Ureter (tissue), 1 donor: ENCODE measurements at places on chromosomes 5 and 9. TPM values are rescaled to one million over a fixed set of nuclear protein-coding genes. Genes with fewer than 3 reads are reported as not detected.

PDLIM7 gene
- total RNA-seq, result 218 TPM

PTGDS gene
- 111 TPM for total RNA-seq

DBH gene
- not detected for total RNA-seq

GBGT1 gene
- 17.2 TPM for total RNA-seq

AQP7 gene
- total RNA-seq, result 8.3 TPM

TLR4 gene
- 23.5 TPM for total RNA-seq

TEX10 gene
- 17.8 TPM for total RNA-seq

GRCh38 chr5:143141652-143142051 is 261.8 kb downstream of the NR3C1 start:
- DNase-seq, result no peak

DNA sequence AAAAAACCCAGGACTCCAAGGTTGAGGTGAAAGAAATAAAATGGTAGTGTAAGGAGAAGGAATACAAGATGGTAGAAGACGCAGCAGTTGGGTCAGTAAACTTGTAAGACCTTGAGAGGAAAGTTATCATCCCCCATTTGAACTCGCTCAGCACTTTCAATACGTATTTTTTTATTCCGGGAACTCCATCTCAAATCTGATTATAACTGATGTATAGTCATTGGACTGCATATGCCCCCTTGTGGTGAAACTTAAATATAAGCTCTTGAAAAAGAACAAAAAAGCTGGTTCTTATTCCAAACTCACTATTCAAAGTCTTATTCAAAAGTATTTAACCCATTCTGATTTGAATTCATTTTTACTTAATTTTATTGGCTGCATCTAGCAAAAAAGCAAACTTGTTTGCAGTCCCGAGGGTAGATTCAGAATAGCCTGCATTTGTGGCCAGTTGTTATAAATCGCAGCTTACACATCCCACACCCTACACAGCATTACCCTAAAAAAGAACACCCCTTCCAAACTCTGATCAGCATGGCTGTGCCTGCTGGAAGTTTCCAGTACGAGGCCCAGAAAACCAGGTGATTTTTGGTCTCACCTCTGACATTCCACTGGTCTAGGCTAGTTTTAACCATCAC is 118.0 kb downstream of the ESM1 start:
- no peak for DNase-seq

GRCh38 chr9:113622600-113623400 is 159.3 kb downstream of the RGS3 start:
- no peak for DNase-seq

GRCh38 chr9:104835161-104835560 is 71.2 kb downstream of the NIPSNAP3B start:
- DNase-seq, result no peak

DNA sequence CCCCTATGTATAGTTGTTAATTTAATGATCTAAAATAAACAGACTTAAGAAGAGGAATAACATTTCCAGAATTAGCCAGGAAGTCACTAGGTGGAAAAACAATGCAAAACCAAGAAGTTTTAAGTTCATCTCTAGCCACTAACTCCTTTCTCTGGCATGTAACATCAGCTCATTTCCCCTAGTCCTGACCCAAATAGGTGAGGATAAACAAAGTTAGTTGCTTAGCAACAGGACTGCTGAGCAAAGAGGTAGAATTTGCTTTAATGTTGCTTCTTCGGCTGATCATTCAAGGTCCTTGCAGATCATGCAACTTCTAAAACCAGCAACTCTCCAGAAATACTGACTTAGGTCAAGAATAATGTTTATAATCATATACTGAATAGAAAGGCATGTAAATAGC is 675.8 kb downstream of the CETN3 start:
- no peak for DNase-seq

DNA sequence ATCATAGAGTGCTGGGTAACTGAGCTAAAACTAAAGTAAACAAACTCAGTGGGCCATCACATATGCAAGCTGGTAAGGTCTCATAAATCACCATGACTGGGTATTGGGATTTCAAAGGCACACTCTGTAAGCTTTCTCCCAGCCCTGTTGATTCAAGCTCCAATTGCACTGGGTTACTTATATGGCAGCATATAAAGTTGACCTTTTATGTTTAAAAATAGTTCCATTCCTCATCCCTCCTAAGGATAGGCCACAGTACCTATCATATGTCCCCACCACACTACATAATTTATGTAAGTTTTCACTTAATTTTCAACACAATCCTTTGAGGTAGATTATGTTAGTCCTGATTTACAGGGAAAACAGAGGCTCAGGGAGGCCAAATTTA is 438.4 kb downstream of the RAB3C start:
- DNase-seq, result no peak

DNA sequence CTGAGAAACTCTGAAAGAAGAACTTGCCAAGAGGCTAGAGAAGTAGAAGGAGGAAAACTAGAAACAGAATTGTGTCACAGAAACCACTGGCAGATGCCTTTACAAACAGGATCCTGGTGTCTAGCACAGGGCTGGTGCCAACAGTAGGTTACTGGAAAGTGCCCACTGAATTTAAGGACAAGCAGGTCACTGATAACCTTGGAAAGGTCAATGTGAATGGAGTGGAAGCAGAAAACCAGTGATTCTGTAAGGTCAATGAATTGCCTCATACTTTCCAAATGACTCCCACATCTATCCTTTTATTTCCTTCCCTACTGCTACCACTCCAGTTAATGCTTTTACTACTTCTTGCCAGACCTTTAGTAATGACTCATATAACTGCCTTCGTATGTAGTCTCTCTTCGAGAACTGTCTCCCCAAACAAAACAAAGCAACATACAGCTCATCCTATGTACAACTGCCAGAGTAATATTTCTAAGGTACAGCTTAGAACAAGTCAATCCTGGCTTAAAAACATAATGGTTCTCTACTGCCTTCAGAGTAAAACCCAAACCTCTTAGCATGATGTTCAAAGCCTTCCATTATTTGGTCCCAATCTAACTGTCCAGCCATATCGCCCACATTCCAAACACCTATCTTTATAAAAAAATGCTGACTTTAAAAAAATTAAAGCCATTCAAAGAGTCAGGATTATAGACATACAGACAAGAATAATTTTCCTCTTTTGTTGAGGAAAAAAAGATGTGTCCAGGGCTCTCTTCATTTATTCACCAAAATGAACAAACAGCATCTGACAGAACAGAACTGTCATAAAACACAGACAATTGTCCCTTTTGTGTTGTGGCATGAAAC is 52.5 kb downstream of the NR3C1 start:
- no peak for DNase-seq

- DNase-seq, result no peak
Observed at GRCh38 chr5:173451031-173451430, 122.8 kb upstream of the STC2 start.

GRCh38 chr9:137302449-137303150 is 529 bp upstream of the NRARP start:
- DNase-seq, result no peak

DNA sequence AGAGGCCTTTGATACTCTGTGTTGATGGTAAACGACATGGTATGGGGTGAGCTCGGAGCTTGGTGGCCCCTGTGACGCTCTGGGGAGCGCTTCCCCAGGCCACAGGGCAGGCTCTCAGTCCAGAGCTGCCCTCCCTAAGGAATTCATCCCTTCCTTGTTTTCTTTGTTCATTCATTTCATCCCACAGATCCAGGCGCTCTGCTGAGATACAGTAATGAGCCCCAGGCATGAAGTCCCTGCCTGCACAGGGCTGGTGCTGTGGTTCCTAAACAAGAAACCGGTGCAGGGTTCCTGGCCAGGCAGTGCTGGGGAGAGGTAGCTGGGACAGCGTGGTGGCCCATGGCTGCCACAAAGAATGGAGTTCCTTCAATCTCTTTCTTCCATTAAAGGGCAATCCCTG is 14.4 kb downstream of the NEK6 start:
- no peak for DNase-seq

DNA sequence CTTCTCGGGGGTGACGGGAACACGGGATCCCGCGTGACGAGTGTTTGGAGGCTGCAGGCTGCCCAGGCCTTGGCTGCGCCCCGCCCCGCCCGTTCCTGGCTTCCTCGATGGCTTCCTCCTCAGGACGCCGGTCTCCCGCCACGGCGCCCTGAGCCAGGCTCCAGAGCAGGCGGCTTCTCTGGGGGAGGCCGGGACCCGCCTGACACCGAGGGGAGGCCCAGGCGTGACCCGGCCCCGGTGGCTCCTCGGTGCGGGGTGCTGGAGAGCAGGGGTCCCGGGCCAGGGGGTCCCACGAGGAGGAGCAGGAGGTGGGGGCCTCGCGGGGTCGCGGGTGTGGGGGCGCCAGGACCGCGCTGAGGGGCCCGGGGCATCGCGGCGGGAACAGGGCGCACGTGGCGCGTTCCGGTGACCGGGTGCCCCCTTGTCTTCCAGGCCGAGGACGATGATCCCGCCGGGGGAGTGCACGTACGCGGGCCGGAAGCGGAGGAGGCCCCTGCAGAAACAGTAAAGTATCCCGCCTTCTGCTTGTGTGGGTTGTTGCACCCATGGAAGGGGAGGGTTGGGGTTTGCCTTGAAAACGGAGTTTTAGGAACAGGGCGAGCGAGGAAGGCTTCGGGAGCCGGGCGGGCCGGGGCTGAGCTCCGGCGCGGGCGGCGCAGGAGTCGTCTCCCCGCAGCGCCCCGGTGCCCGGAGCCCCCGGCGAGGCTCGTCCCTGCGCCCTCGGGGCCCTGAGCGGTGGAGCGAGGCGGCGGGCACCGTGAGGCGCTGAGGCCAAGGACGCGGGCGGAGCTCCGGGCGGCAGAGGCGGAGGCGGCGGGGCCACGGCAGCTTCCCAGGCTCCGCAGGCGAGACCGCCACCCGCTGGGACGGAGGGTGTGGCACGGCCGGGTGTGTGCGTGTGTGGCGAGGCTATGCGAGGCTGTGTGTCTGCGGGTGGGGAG is 22.2 kb downstream of the AHRR start:
- no peak for DNase-seq

GRCh38 chr5:11584017-11584416 is 320.2 kb downstream of the CTNND2 start:
- DNase-seq, result no peak

GRCh38 chr5:155676967-155677366 is 650.0 kb upstream of the SGCD start:
- DNase-seq, result no peak

DNA sequence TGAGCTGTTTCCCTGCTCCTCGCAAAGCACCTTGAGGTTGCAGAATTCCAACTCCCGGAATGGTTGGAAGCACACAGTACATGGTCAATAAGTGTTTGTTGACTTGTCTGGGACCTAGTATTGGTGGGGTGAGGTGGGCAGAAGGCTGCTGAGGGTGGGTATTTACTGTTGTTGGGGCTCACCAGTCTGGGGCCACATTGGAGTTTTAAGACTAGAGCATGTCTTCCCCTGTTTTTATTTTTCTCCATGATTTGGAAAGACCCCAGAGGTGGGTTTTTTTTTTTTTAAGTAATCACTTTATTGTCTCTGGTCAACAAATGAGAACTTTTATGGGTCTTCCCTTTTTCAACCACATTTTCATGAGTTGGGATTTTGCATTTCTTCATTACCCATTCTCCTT is 55.1 kb downstream of the IRF1 start:
- DNase-seq, result no peak

- DNase-seq, result no peak
Observed at GRCh38 chr9:104604801-104605200, 626 bp downstream of the OR13C2 start.
